ENCODE measurements at places on chromosomes 6 and 20. TPM values are rescaled to one million over a fixed set of nuclear protein-coding genes. Genes with fewer than 3 reads are reported as not detected.

MOG gene
- not detected for polyA plus RNA-seq

CCN5 gene
- polyA plus RNA-seq = 0.05 TPM

NRSN1 gene
- polyA plus RNA-seq = 0.02 TPM

PTPRK gene
- polyA plus RNA-seq = 8.0 TPM

PPIL6 gene
- 1.1 TPM for polyA plus RNA-seq

Data from SK-N-SH (cell line).